Upper lobe of left lung (tissue), 6 donors: ENCODE measurements at places on chromosomes 7 and 10. TPM values are rescaled to one million over a fixed set of nuclear protein-coding genes. Genes with fewer than 3 reads are reported as not detected.

RBM20 gene
- total RNA-seq = 0.15 TPM

ZNF25 gene
- 12.6 TPM for total RNA-seq

GRCh38 chr10:110081911-110082310 lies 74.1 kb downstream of the ADD3 start:
- no peaks in the 10 kb centered on the region for H3K27me3 ChIP-seq
- H3K4me1 ChIP-seq = peaks cover 65% of the 10 kb centered on the region
- H3K27ac ChIP-seq = peak overlapping the region; percentile 57
- no peaks in the 10 kb centered on the region for H3K36me3 ChIP-seq
- DNase-seq = no peak

GRCh38 chr10:59847326-59847725 lies 59.0 kb downstream of the CCDC6 start:
- no peak for DNase-seq
- no peak overlapping the region for H3K4me3 ChIP-seq
- H3K36me3 ChIP-seq = peaks cover 7% of the 10 kb centered on the region
- H3K4me1 ChIP-seq = peaks cover 1% of the 10 kb centered on the region
- no peak overlapping the region for H3K27ac ChIP-seq

DNA sequence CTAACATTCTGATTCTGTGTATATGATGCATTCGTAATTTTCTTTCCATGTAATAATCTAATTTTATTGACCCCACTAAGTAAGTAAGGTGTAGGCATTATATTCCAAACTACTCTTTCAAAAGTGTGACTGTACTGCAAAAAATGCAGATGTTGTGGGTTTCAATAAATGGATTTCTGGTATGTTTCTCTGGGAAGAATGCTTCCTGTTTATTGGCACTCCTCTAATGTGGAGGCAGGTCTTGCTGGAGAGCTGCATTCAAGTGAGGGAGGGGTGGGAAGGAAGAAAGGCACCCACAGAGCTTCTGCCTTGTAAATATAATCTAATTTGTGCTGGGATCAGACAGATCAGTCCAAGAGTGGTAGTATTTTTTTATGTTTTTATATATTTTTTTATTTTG lies 23.9 kb downstream of the ST7 start:
- peaks cover 5% of the 10 kb centered on the region for H3K4me1 ChIP-seq
- no peak overlapping the region for H3K27ac ChIP-seq
- H3K36me3 ChIP-seq = no peaks in the 10 kb centered on the region
- no peak for DNase-seq

DNA sequence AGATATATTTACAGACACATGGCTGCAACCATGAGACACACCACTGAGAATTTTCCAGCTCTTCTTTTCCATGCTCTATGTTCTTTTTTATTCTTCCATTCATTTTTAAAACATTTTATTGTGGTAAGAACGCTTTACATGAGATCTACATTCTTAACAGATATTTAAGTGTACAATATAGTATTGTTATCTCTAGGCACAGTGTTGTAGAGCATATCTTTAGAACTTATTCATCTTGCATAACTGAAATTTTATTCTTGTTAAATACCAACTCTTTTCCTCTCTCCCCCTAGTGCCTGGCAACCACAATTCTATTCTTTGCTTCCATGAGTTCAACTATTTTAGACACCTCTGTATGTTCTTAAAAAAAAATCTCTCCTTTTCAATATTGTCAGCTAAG lies 67.1 kb upstream of the HABP2 start:
- H3K27ac ChIP-seq = no peak overlapping the region
- H3K4me1 ChIP-seq = no peaks in the 10 kb centered on the region
- no peaks in the 10 kb centered on the region for H3K27me3 ChIP-seq
- no peak for DNase-seq

DNA sequence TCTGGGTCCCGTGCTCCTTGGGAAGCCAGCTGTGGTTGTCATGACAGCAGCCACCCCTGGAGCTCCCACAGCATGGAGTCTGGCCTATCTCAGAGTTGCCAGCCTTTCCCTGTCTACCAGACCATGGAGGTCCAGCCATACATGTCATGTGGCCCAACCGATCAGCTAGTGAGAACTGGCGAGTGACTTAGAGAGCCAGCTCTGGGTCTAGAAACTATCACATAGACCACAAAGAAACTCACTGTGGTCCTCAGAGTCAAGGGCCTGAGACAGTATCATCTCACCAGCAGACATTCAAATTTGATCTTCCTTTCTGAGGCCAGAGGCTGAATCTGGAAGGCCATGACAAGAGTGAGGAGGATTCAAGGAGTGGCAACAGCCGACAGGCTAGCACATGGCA lies 223.3 kb upstream of the GPR26 start:
- no peaks in the 10 kb centered on the region for H3K4me1 ChIP-seq
- H3K36me3 ChIP-seq = no peaks in the 10 kb centered on the region
- H3K27me3 ChIP-seq = no peaks in the 10 kb centered on the region
- H3K27ac ChIP-seq = no peak overlapping the region
- DNase-seq = no peak

- no peaks in the 10 kb centered on the region for H3K27me3 ChIP-seq
- no peaks in the 10 kb centered on the region for H3K4me1 ChIP-seq
- no peak overlapping the region for H3K27ac ChIP-seq
- no peak overlapping the region for H3K4me3 ChIP-seq
- no peak for DNase-seq
These were observed 456.0 kb downstream of the SORCS1 start for GRCh38 chr10:106708506-106708905.

- no peak overlapping the region for H3K27ac ChIP-seq
- no peaks in the 10 kb centered on the region for H3K4me1 ChIP-seq
- no peak overlapping the region for H3K4me3 ChIP-seq
- no peaks in the 10 kb centered on the region for H3K27me3 ChIP-seq
- no peaks in the 10 kb centered on the region for H3K36me3 ChIP-seq
These were observed 650.4 kb downstream of the NXPH1 start for GRCh38 chr7:9083837-9084236.

DNA sequence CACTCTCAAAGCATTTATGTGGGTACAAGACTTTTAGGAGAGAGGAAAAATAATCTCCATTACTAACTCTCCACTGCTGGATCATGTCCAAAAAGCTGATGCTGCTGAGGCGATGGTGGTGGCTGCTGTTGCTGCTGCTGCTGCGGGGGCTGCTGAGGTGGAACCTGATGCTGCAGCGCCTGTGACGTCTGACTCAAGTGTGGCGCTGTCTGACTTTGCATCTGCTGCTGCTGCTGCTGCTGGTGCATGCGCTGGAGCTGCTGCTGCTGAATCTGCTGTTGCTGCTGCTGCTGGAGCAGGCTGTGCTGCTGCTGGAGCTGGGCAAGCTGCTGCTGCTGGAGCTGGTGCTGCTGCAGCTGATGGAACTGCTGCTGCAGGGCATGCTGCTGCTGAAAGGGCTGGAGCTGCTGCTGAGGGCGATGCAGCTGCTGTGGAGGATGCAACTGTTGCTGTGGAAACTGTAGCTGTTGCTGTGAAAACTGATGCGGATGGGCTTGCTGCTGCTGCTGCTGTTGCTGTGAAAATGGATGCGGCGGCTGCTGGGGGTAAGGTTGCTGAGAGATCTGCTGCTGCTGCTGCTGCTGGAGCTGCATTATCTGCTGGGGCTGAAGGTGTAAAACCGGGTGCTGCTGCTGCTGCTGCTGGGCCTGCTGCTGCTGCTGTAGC lies 34.5 kb downstream of the PAXIP1 start:
- no peak overlapping the region for H3K4me3 ChIP-seq
- H3K27ac ChIP-seq = no peak overlapping the region
- H3K36me3 ChIP-seq = peaks cover 65% of the 10 kb centered on the region
- no peaks in the 10 kb centered on the region for H3K27me3 ChIP-seq
- no peaks in the 10 kb centered on the region for H3K4me1 ChIP-seq
- DNase-seq = peak; percentile 64

- no peaks in the 10 kb centered on the region for H3K27me3 ChIP-seq
- H3K27ac ChIP-seq = no peak overlapping the region
- H3K4me3 ChIP-seq = no peak overlapping the region
- no peak for DNase-seq
These were observed 401.9 kb downstream of the TNS3 start for GRCh38 chr7:47179812-47180515.

DNA sequence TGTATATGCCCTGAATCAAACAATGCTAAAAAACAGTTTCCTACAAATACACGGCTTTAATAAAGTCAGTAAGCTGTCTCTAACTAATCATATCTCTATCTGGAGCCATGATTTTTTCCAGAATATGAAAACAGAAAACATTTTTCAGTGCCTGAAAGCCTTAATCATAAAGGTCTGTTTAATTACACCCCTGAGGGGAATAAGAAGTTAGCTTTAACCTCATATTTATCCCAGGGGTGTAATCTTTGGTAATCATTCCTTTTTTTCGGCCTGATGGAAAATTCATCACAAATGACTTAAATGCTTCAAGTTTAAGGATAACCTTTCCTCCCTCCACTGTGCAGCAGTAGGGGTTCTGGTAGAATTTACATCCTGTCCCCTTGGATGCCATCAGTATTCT lies 124.2 kb downstream of the ATE1 start:
- no peak for DNase-seq
- H3K27me3 ChIP-seq = no peaks in the 10 kb centered on the region
- H3K4me1 ChIP-seq = no peaks in the 10 kb centered on the region
- no peak overlapping the region for H3K4me3 ChIP-seq
- no peak overlapping the region for H3K27ac ChIP-seq

- H3K27me3 ChIP-seq = no peaks in the 10 kb centered on the region
- H3K4me3 ChIP-seq = no peak overlapping the region
- H3K36me3 ChIP-seq = no peaks in the 10 kb centered on the region
- H3K4me1 ChIP-seq = no peaks in the 10 kb centered on the region
- DNase-seq = no peak
- no peak overlapping the region for H3K27ac ChIP-seq
These were observed 234.7 kb upstream of the CACNA2D1 start for GRCh38 chr7:82678259-82678658.

DNA sequence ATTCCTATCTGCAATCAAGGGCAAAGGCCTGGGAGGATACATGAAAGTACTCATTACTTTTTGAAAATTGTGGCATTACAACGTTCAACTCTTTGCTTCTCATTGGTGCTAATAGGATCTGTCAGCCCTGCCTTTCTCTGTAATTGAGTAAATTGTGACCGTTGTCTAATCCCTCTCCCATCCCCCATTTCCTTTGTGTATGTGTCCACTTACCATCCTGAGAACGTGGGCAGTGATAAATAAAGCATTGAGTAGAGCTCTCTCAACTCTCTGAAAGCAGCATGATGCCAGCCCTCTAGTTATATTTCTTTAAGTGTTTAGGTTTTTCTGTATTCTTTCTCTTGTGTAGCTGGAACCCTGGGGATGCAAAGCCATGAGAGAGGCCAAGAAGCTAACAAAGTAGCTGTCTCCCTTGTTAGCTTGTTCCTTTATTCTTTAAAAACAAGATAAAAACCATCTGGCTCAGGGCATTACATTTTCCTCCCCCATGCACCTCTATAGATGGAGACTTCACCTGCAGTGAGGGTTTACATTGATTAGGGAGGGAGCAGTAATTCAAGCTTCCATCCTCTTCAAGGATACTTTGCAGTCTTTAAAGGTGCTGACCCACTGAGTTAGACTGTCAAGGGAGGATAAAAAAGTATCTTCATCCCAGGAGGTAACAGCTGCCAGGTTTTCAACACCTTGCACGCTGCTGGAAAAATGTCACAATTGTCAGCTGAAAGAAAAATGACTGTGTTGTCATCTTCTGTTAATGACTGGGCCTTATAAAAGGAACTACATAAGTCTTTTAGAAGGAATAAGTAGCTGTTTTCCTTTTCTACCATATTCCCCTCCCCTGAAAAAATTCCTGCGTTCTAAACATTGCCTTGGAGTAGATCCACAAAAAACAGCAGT lies 112.3 kb downstream of the BTRC start:
- no peaks in the 10 kb centered on the region for H3K4me1 ChIP-seq
- H3K27me3 ChIP-seq = no peaks in the 10 kb centered on the region
- no peaks in the 10 kb centered on the region for H3K36me3 ChIP-seq
- no peak overlapping the region for H3K27ac ChIP-seq

DNA sequence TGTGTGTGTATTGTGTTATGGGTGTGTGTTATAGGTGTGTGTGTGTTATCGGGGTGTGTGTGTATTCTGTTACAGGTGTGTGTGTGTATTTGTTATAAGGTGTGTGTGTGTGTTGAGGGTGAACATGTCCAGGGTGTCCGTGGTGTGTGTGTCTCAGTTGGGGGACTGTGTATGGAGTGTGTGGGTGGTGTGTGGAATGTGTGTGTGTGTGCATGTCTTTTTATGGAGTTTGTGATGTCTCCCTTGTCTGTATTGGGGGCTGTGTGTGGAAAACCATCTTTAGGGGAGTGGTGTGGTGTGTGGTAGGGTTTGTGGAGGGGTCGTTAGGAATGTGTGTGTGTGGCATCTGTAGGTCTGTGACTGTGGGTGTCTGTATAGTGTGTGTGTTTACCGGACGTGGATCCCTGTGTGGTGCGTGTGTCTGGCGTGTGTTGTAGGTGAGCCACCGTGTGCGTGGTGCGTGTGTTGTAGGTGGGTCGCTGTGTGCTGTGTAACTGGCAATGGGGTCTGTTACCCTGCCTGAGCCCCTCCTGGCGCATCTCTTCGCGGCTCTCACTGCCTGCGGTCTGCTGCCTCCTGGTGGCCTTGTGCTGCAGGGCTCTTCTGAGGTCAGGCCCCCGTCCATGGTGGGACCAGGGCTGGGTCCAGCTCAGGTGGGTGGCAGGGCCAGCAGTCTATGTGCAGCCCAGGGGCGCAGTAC lies 61.7 kb downstream of the PALD1 start:
- no peak overlapping the region for H3K27ac ChIP-seq
- no peak overlapping the region for H3K4me3 ChIP-seq
- H3K27me3 ChIP-seq = no peaks in the 10 kb centered on the region
- peaks cover 39% of the 10 kb centered on the region for H3K36me3 ChIP-seq
- no peaks in the 10 kb centered on the region for H3K4me1 ChIP-seq

DNA sequence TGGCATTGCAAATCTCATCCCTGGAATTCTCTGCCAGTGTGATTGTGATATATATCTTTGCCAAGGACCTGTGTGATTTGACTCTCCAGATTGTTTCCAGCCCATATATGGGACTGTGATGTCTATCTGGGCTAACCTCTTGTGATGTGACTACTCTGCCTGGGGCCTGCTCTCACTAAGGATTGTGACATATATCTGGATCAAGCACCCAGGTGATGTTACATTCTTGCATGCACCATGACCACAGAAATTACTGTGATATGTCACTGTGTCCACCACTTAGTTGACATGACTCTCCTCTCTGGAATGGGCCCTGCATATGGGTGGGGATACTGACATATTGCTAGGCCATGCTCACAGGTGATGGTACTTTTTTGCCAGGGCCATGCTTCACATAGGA lies 86.6 kb downstream of the ZNF736 start:
- no peak for DNase-seq
- no peak overlapping the region for H3K27ac ChIP-seq
- H3K4me1 ChIP-seq = no peaks in the 10 kb centered on the region

- peak overlapping the region; percentile 52 for H3K27ac ChIP-seq
- H3K27me3 ChIP-seq = no peaks in the 10 kb centered on the region
- peaks cover 26% of the 10 kb centered on the region for H3K4me1 ChIP-seq
- H3K4me3 ChIP-seq = no peak overlapping the region
These were observed 20.9 kb downstream of the WBP1L start for GRCh38 chr10:102764470-102765161.

- no peak overlapping the region for H3K4me3 ChIP-seq
- H3K36me3 ChIP-seq = no peaks in the 10 kb centered on the region
- no peak overlapping the region for H3K27ac ChIP-seq
- no peak for DNase-seq
- no peaks in the 10 kb centered on the region for H3K4me1 ChIP-seq
- no peaks in the 10 kb centered on the region for H3K27me3 ChIP-seq
These were observed 185.8 kb downstream of the GRM8 start for GRCh38 chr7:127066974-127067373.
